CD4-positive, alpha-beta memory T cell (primary cell): ENCODE measurements at places on chromosomes 1 and 21.

GRCh38 chr1:215484171-215484939 lies 82.7 kb upstream of the KCTD3 start:
- DNase-seq, result no peak

GRCh38 chr1:55338448-55338820 lies 123.3 kb upstream of the USP24 start:
- no peak for DNase-seq

DNA sequence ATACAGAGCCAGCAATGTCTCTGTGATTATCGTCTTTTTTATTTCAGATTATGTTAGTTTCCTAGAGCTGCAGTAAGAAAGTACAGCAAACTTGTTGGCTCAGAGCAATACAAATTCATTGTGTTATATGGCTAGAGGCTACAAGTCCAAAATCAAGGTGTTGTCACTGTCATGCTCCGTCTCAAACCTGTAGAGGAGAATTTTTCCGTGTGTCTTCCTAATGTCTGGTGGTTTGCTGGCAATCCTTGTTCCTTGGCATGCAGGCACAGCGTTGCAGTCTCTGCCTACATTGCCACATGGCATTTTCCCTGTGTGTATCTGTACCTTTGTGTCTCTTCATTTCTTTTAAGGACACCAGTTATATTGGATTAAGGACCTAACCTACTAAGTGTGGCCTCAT lies 244.4 kb downstream of the LRRIQ3 start:
- no peak for DNase-seq

GRCh38 chr1:52332411-52332810 lies 33.6 kb downstream of the CC2D1B start:
- no peak for DNase-seq

- no peak for DNase-seq
These were observed 286.9 kb upstream of the USP25 start for GRCh38 chr21:15442743-15443469.

GRCh38 chr21:14956807-14957206 lies 108.0 kb downstream of the NRIP1 start:
- DNase-seq, result no peak

GRCh38 chr1:233060461-233060994 lies 110.1 kb downstream of the NTPCR start:
- no peak for DNase-seq

GRCh38 chr1:205570173-205570501 lies 61.7 kb downstream of the ELK4 start:
- no peak for DNase-seq
